ENCODE measurements at places on chromosomes 13 and 19. TPM values are rescaled to one million over a fixed set of nuclear protein-coding genes. Genes with fewer than 3 reads are reported as not detected.
A peak's percentile ranks its signal among the peaks of the same experiment; 100 is the strongest.

The SLC25A41 gene
- total RNA-seq = not detected

The CDC42EP5 gene
- total RNA-seq = 4.8 TPM

The SLAIN1 gene
- total RNA-seq = 37.0 TPM

The PSG4 gene
- total RNA-seq = not detected

- DNase-seq = no peak
- no peaks in the 10 kb centered on the region for H3K27me3 ChIP-seq
- no peaks in the 10 kb centered on the region for H3K36me3 ChIP-seq
- no peaks in the 10 kb centered on the region for H3K4me1 ChIP-seq
These were observed 78.8 kb downstream of the CRYL1 start for GRCh38 chr13:20446900-20447299.

The PALM gene
- 16.5 TPM for total RNA-seq

- H3K36me3 ChIP-seq = no peaks in the 10 kb centered on the region
- no peak overlapping the region for H3K27ac ChIP-seq
- no peak overlapping the region for H3K4me3 ChIP-seq
- H3K4me1 ChIP-seq = no peaks in the 10 kb centered on the region
These were observed 2567.7 kb upstream of the PCDH20 start for GRCh38 chr13:63983366-63983765.

DNA sequence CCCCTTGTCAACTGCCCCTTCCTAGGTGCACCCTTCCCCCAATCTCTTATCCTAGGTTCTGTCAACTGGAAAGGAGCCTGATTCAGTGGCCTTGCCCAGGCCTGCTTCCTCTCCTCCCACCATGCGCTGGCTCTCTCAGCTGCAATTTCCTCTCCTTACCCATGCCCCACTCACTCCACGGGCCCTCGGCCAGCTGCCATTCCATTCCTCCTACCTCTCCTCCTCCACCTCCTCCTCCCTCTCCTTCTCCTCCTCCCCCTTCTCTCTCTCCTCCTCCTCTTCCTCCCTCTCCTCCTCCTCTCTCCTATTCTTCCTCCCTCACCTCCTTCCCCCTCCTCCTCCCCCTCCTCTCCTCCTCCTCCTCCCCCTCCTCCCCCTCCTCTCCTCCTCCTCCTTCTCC lies 9.6 kb upstream of the TIMM44 start:
- no peak for DNase-seq
- no peak overlapping the region for H3K4me3 ChIP-seq
- no peaks in the 10 kb centered on the region for H3K36me3 ChIP-seq

DNA sequence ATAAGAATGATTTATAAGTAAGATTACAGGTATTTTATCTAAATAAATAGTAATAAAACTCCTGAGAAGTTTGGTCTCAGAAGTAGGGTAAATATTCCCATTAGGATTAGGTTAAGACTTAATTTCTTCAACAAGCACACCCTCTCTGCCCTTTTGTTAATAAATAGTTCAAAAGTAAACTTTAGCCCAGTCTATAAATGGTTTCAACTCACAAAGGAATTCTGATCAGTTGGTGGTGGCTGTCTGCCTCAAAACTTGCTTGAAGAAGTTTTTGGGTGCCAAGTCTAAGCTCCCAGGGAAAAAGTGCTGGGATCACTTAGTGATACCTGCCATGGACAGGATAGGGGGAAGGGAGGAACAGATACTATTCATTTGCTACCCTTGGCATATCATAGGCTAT lies 22.9 kb downstream of the MBNL2 start:
- H3K4me3 ChIP-seq = no peak overlapping the region
- no peak overlapping the region for H3K27ac ChIP-seq
- peaks cover 10% of the 10 kb centered on the region for H3K4me1 ChIP-seq
- no peaks in the 10 kb centered on the region for H3K36me3 ChIP-seq
- no peak for DNase-seq

GRCh38 chr13:111943229-111943795 lies 123.6 kb upstream of the SOX1 start:
- H3K36me3 ChIP-seq = no peaks in the 10 kb centered on the region
- no peak overlapping the region for H3K4me3 ChIP-seq
- H3K27me3 ChIP-seq = no peaks in the 10 kb centered on the region
- DNase-seq = peak; percentile 37
- no peak overlapping the region for H3K27ac ChIP-seq

DNA sequence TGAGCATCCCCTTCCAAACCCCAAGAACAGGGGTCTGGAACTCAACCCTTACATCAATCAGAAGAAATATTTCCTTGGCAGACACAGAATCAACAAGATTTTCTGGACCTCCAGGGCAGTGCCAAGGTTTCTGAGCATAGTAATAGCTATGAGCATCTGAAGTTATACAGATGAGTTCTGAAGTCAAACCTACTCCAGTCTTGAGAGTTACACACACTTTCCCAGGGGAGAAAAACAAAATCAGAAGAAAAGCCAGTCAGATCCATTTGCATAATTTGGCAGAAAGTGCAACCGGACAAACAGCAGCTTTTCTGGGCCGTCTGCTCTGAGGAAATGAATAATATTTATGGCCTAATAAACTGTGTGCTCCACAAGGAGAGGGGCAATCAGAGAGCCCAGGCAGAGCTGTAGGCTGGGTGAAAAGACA lies 93.1 kb downstream of the KL start:
- DNase-seq = no peak
- no peak overlapping the region for H3K4me3 ChIP-seq
- no peak overlapping the region for H3K27ac ChIP-seq
- H3K4me1 ChIP-seq = no peaks in the 10 kb centered on the region

DNA sequence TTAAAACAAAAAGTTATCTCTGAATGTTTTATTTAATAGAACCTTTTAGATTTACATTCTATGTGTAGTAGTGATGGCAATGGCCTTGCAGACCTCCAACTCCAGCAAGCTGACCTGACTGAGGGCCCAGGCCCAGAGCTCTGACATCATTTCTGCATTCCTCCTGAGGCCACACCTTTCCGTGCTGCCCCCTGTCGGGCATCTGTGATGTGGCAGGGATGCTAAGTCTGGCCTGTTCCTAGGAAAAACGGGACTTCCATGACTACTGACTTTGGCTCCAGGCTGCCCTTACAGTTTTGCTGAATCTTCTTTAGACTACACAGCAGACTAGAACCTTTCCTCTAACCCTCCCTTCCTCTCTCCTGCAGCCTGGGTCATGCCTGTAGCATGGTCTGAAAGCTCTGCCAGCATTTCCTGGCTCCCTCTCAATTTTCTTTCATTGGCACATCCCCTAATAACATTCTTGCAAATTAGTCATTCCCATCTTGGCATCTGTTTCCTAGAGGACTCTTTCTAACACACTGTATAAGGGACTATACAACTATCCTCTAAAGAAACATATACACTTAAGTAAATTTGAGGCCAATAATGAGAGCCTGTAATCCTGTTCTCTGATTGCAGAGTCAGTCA lies 249.1 kb downstream of the GPC5 start:
- H3K4me3 ChIP-seq = no peak overlapping the region
- H3K27ac ChIP-seq = no peak overlapping the region
- H3K36me3 ChIP-seq = no peaks in the 10 kb centered on the region
- H3K4me1 ChIP-seq = peaks cover 3% of the 10 kb centered on the region
- no peaks in the 10 kb centered on the region for H3K27me3 ChIP-seq

- no peaks in the 10 kb centered on the region for H3K4me1 ChIP-seq
- H3K36me3 ChIP-seq = no peaks in the 10 kb centered on the region
- H3K27ac ChIP-seq = no peak overlapping the region
- no peaks in the 10 kb centered on the region for H3K27me3 ChIP-seq
- H3K4me3 ChIP-seq = no peak overlapping the region
- DNase-seq = no peak
These were observed 498.1 kb downstream of the GPC5 start for GRCh38 chr13:91896547-91896946.

The CCDC70 gene
- total RNA-seq = not detected

GRCh38 chr13:33717775-33718174 lies 100.2 kb upstream of the RFC3 start:
- DNase-seq = no peak
- H3K4me3 ChIP-seq = no peak overlapping the region
- H3K4me1 ChIP-seq = no peaks in the 10 kb centered on the region
- H3K27me3 ChIP-seq = no peaks in the 10 kb centered on the region
- H3K36me3 ChIP-seq = no peaks in the 10 kb centered on the region
- H3K27ac ChIP-seq = no peak overlapping the region

DNA sequence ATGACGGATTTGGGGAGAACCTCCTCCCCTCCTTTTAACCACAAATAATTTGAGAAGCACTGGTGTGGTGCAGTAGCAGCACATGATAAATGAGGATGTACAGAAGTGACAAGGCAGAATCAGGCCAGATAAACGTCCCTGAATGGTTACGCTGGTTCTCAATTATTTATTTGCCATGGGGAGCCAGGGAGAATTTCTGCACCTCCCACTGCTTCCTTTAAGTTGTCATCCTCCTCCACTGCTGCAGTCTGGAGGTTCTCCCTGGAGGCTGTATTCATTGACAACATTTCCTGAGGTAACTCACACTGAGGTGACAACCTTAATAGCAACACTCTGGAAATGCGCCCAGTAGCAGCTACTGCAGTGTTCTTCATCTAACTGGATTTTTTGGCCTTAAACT lies 308.9 kb upstream of the SLITRK1 start:
- no peaks in the 10 kb centered on the region for H3K27me3 ChIP-seq
- H3K4me1 ChIP-seq = no peaks in the 10 kb centered on the region
- H3K4me3 ChIP-seq = no peak overlapping the region
- DNase-seq = no peak

The ZNF8 gene
- 21.5 TPM for total RNA-seq

DNA sequence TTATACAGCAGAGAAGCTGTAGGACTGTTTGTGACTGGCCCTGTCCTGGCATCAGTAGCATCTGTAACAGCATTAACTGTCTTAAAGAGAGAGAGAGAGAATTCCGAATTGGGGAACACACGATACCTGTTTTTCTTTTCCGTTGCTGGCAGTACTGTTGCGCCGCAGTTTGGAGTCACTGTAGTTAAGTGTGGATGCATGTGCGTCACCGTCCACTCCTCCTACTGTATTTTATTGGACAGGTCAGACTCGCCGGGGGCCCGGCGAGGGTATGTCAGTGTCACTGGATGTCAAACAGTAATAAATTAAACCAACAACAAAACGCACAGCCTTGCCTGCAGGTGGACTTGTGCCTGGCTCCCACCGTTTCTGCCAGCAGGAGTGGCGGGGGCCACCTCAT lies 27.3 kb upstream of the LDLR start:
- no peaks in the 10 kb centered on the region for H3K27me3 ChIP-seq
- H3K27ac ChIP-seq = no peak overlapping the region
- no peak for DNase-seq
- H3K4me1 ChIP-seq = 0 out of 2 replicates have a peak, but pooled peaks cover 1% of the 10 kb centered on the region

GRCh38 chr19:1104311-1105007 lies 665 bp downstream of the GPX4 start:
- H3K27me3 ChIP-seq = no peaks in the 10 kb centered on the region
- H3K27ac ChIP-seq = peak overlapping the region; percentile 66
- peaks cover 5% of the 10 kb centered on the region for H3K4me1 ChIP-seq
- DNase-seq = no peak
- H3K4me3 ChIP-seq = peak overlapping the region; percentile 67

Measured in H1 (cell line).